Upper lobe of left lung (tissue), 6 donors: ENCODE measurements at places on chromosomes 3 and 15.

GRCh38 chr15:67066959-67067853, 1.8 kb downstream of the SMAD3 start:
- DNase-seq, result no peak

DNA sequence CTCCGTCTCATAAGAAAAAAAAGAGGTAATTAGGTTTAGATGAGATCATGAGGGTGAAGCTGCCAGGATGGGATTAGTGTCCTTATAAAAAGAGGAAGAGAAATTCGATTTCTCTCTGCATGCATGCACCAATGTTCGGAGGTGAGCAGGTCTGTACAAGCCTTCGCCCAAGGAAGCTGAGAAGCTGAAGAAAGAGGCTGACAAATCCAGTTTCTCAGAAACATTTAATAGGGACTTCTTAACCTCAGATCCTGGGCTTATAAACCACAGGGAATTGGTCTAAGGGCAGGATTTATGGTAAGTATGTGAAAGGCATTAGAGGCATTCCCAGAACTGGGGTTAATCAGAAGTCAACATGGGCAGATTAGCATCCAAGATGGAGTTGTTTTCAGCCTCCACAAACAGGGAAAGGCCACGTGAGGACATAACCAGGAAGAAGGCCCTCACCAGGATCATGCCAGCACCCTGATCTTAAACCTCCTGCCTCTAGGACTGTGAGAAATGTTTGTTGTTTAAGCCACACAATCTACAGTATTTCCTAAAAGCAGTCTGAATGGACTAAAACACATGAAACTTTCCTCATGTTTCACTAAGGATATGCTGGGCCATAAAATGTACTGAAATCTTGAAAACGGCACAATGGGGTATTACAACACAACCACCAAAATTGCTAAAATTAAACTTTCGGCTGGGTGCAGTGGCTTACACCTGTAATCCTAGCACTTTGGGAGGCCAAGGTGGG, 11.3 kb downstream of the SHISA5 start:
- DNase-seq, result no peak

DNA sequence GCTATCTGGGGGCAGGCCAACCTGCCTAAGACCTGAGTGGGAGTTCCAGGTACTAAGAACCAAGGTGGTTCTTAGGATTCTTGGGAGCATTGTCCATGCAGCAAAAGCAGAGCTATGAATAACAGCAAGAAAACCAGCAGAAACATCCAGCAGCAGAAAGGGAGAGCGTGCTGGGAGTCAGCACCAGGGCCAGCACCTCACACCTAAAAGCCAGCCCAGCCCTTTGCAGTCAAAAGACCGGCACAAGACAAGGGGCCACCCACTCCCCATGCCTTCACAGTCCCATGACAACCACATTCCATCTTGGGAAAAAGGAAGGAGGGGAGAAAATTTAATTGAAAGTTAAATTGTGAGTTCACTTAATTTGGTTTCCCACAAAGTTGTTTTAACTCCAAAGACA, 364.9 kb downstream of the AGBL1 start:
- no peak for DNase-seq

DNA sequence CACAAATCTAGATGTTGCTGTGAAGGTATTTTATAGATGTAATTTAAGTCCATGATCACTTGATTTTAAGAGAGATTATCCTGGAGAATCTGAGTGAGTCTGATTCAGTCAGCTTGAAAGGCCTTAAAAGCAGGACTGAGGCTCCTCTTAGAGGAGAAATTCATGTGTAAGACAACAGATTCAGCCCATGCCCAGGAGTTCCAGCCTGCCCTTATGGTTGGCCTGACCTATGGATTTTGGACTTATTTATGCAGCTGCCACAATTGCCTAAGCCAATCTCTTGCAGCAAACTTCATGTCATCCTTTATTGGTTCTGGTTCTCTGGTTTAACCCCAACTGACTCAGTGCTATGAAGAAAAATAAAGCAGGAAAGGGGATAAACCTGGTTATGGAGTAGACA, 296.5 kb upstream of the RASGRP1 start:
- DNase-seq, result no peak

DNA sequence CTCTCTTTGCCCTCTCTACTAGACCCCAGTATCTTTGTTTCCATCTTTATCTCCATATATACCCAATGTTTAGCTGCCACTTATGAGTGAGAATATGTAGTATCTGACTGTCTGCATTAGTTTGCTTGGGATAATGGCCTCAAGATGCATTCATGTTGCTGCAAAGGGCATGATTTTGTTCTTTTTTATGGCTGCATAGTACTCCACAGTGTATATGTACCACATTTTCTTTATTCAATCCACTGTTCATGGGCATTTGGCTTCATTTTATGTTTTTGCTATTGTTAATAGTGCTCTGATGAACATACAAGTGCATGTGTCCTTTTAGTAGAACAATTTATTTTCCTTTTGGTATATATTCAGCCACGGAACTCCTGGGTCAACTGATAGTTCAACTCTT, 671.5 kb upstream of the GRM7 start:
- DNase-seq, result no peak

- no peak for DNase-seq
Observed at GRCh38 chr15:87743562-87743961, 513.0 kb downstream of the NTRK3 start.

DNA sequence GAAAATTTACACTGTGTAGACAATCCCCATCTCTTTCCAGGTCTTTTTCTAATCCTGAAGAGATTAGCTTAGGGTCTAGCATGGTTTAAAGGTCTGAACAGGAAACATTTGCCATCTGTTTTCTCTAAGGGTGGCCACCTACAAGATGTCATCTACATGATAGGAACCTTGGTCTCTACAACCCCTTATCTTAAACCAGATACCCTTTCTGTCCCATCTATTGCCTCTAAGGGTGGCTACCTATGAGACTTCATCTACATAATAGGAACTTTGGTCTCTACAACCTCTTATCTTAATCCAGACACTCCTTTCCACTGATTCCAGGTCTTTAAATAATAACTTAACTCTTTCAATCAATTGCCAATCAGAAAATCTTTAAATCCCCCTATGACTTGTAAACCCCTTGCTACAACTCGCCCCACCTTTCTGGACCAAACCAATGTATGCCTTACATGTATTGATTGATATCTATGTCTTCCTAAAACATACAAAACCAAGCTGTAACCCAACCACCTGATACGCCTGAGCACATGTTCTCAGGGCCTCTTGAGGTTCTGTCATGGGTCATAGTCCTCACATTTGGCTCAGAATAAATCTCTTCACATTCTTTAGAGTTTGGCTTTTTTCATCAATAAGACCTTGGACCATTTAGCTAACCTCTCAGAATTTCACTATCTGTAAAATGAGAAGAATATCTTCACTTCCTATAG, 605.0 kb downstream of the TUSC7 start:
- no peak for DNase-seq

DNA sequence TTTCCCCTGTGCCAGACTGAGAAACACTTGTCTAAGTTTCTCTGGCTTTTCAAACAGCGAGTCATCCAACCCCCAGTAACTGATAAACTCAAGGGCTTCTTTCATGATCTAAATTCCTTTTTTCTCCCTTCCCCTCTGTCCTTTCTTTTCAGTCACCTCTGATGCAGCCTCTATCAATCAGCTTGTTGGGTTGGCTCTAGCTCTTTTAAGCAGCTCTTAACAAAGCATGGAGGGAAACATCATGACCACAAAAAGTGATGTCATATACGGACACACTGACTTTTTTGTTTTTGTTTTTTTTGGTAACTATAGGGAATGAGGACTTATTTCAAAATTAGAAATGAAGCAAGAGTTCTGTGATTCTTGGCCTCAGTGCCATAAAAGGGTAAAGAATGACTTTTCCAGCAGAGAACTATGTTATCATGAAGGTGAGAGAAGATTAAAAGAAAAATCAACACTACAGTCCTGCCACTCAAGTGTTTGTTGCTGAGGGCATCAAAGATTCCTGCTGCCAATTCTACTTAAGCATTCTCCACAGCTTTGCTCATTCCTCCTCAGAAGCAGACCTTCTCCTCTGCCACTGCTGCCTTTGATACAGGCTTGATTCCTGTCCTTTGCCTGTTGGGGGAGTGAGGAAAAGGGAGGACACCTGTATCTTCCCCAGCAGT, 457.0 kb upstream of the ONECUT1 start:
- DNase-seq, result no peak

DNA sequence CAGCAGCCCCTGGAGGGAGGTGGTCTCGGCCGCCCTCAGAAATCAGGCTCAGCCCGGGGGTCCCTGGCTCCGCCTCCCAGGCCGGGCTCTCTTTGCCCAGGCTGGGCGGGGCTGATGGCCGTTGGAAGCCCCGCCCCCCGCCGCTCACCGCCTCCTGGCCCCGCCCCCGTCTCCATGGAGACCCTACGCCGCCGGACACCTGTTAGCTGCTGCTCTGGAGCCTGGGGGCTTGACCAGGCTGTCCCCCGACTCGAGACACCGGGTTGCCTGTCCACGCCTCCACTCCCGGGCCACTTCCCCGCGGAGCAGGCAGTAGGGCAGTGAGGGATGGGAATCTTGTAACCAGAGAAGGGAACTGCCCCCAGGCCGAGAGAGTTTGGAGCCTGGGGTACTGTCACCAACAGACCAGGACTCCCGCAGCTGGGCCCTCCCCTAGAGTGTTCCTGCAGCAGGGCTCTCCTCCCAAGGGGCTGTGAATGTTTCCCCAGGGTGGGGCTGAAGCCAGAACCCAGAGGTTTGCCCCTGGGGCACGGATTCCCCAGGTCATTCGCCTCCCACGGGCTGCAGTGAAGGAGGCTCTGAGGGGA, 27.8 kb upstream of the RPL32 start:
- peak; percentile 68 for DNase-seq
